ENCODE measurements at places on chromosomes 12 and 14.

- peak; percentile 45 for DNase-seq
Observed at GRCh38 chr14:75258079-75258802, 20.4 kb upstream of the FOS start.

- DNase-seq: no peak
Observed at GRCh38 chr12:79614730-79615129, 76.0 kb downstream of the PAWR start.

DNA sequence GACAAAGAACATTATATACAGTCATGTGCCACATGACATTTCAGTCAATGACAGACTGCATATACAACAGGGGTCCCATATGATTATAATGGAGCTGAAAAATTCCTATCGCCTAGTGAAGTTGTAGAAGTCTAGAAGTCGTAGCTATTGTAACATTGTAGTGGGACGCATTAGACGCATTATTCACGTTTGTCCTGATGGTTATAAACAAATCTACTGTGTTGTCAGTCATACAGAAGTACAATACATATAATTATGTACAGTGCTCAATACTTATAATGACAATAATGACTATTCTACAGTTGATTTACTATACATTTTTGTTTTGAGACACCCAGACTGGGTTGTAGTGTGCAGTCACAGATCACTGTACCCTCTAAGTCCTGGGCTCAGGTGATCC lies 64.1 kb upstream of the AP4S1 start:
- no peak for DNase-seq

DNA sequence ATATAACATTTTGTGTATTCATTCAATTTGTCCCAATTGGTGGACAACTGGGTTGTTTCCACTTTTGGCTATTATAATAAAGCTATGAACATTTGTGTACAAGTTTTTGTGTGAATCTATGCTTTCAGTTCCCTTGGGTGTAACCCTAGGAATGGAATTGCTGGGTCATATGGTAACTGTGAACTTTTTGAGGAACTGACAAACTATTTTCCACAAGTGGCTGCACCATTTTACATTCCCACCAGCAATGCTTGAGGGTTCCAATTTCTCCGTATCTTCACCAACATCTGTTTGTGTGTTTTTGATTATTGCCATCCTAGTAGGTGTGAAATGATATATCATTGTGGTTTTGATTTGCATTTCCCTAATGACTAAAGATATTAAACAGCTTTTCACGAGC lies 13.0 kb downstream of the LPCAT3 start:
- no peak for DNase-seq

DNA sequence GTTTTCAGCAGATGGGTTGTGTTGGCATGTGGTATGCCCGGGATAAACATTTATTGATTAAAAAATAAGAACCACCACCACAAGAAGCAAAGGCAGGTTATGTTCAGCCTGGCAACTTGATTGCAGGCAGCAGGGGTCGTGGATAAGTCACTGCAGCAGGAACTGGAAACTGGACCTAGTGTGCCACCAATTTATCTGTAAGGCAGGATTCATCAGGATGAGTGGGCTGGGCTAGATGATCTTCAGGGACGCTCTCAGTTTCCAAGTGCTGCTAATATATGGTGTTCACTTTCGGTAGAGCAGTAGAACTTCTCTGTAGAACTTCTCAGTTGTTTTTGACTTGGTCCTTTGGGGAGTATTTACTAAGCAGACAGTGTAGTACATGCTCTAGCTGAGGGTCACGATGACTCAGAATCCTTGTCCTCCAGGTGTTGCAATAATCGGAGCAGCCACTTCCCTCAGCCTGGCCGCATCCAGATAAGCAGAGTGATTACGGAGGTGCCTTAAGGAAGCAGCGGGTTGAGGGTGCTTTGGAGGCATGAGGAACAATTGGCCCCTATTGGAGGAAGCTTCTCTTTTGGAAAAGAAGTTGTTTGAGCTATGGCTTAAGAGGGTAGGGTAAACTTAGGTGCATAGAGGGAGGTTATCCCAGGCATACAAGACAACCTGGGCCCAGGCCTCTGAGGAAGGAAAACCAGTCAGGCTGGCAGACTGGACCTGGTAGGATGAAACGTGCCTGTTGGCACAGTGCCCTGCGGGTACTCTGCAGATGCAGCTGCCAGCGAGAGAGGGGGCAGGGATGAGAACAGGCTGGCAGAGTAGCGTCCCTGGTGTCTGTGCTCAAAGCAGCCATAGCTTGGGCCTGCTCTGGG lies 104.0 kb downstream of the GPR135 start:
- DNase-seq: peak; percentile 78

- DNase-seq: no peak
Observed at GRCh38 chr12:9848899-9849298, 20.3 kb downstream of the CLEC2B start.

Measured in colonic mucosa (tissue), 4 donors.